ENCODE measurements at places on chromosomes 6 and 20.

GRCh38 chr20:13297147-13297899 lies 76.2 kb downstream of the ISM1 start:
- DNase-seq: no peak

GRCh38 chr6:104118274-104118673 lies 741.4 kb downstream of the HACE1 start:
- DNase-seq: no peak

- peak; percentile 83 for DNase-seq
Measured at GRCh38 chr6:109455437-109456110, at the start of gene MICAL1. TSS of gene MICAL1 (minus strand) at chr6:109455772. CDS start at chr6:109454196, 1,576 bp downstream.

DNA sequence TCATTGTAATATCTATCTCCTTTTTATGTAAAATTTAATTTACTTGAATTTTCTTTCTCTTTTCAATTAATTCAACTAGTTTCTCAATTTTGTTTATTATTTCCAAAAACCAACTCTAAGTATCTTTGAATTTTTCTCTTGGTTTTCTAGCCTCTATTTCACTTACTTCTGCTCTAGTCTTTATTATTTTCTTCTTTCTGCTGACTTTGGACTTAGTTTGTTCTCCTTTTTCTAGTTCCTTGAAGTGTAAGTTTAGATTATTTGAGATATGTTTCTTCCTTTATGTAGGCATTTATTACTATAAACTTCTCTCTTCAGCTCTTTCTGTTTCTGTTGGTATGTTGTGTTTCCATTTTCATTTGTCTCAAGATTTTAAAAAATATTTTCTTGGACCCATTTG lies 70.8 kb downstream of the TNFAIP3 start:
- DNase-seq: no peak

- DNase-seq: no peak
Measured at GRCh38 chr20:58149437-58150091, 78.9 kb downstream of the ANKRD60 start.

DNA sequence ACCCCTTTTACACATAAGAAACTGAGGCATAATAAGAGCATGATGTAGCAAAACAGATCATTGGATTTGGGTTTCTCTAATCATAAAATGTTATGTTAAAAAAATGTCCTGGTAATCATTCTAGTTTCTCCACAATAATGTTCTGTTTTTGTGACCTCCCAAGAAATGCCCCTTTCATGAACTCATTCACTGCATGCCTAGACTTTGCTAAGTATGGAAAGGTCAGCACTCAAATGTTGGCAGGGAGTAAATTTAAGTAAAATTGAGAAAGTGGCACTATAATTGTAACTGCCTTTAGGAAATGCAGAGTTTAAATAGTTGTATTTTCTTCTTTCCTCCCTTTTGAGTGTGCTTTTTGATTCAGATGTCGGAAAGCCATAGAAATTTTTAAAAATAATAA lies 48.5 kb upstream of the ID4 start:
- no peak for DNase-seq

Data from iPS-NIHi11 (cell line).